ENCODE measurements at places on chromosomes 1 and 21. TPM values are rescaled to one million over a fixed set of nuclear protein-coding genes. Genes with fewer than 3 reads are reported as not detected.

Gene TNNI3K
- total RNA-seq = not detected

DNA sequence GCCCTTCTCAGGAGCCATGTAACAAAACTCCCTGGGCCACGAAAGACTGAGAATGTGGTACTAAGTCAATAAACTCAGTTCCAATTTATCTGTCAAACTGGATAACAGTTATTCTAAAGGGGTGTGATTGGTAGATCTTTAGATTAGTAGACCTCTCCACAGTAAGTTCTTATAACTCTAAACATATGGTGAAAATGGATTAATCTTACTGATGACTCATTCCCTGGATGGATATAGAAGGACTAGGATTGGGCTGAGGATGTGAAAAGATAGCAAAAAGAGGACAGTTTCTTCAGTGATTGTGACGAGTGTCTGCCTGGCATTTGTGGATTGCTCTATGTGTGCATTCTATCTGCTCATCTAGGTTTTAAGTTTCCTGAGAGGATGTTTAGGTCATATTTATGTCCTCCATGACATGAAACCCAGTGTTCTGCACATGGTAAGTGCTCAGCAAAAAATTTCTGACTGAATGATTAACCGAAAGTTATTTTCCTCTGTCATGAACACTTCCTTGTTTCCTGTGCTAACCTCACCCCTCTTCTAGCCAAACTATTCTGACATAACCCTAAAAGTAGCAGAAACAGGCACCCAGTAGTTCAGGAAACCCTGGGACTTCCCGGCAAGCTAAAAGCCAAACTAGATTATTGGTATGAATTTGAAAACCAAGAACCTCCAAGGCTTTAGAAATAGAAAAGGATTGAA, 397.5 kb upstream of the PLXNA2 start:
- DNase-seq = no peak
- no peak overlapping the region for H3K27ac ChIP-seq
- no peaks in the 10 kb centered on the region for H3K27me3 ChIP-seq
- no peaks in the 10 kb centered on the region for H3K4me1 ChIP-seq
- H3K36me3 ChIP-seq = no peaks in the 10 kb centered on the region
- no peak overlapping the region for H3K4me3 ChIP-seq

DNA sequence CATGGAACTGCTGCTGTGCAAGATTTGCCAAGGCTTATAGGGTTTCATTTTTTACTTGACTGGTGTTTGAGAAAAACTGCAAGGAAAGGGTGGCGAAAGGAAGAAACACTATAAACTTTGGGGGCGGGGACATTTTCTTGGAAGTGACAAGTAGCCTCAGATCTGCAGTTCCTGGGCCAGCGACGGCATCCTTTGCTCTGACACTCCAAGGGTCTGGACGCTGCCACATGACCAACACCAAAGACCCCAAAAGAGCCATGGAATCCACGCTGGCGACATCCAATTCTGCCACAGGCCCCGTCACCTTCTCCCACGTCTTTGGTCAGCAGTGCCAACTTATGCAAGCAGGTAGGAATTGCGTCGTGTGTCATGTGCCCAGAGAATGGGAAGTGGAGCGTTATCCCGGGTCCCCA, 193.4 kb downstream of the PRDM2 start:
- no peaks in the 10 kb centered on the region for H3K4me1 ChIP-seq
- no peaks in the 10 kb centered on the region for H3K36me3 ChIP-seq
- H3K27ac ChIP-seq = no peak overlapping the region
- H3K4me3 ChIP-seq = no peak overlapping the region
- DNase-seq = no peak

DNA sequence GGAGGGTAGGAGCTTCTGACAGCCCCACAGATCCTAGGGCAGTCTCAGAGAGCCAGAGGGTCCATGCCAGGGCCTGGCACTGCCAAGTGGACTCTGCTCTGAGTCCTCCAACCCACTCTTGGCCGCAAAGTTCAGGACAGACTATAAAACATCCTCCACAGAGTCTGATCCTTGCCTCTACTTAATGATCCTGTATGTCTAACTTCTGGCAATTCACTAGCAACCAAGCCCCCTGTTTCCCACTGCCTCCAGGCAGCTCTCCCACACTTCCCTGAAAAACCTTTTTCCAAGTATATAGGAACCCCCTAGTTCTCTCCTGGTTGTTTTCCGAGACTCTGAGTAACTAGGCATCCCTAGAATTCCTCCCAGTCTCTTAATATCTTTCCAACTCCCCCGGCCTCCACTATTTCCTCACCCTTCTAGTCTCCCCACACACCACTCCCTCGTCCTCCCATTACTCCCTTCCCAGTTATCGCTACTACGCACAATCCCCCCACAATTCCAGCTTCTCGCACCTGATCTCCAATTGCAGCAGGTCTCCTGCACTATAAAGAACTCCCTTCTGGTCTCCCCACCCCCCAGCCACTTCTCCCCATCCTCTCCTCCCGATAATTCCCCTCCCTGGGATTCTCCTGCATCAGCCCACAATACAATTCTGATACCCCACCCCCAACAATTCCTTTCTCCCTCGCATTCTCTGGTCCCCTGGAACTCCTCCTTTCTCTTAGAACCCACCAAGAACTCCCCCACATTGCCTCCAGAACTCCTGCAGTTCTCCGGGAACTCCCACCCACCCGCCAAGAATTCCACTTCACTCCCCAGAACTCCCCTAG, 574 bp downstream of the IGSF9 start:
- H3K4me3 ChIP-seq = peak overlapping the region; percentile 15
- peaks cover 56% of the 10 kb centered on the region for H3K27me3 ChIP-seq
- H3K36me3 ChIP-seq = no peaks in the 10 kb centered on the region
- no peak overlapping the region for H3K27ac ChIP-seq

GRCh38 chr1:220458936-220459335, 69.0 kb upstream of the MARK1 start:
- H3K27ac ChIP-seq = no peak overlapping the region
- DNase-seq = no peak
- no peak overlapping the region for H3K4me3 ChIP-seq
- H3K36me3 ChIP-seq = no peaks in the 10 kb centered on the region
- peaks cover 2% of the 10 kb centered on the region for H3K27me3 ChIP-seq
- no peaks in the 10 kb centered on the region for H3K4me1 ChIP-seq

- H3K4me1 ChIP-seq = peaks cover 35% of the 10 kb centered on the region
- no peaks in the 10 kb centered on the region for H3K36me3 ChIP-seq
- H3K27me3 ChIP-seq = peaks cover 62% of the 10 kb centered on the region
- DNase-seq = no peak
- H3K27ac ChIP-seq = no peak overlapping the region
- no peak overlapping the region for H3K4me3 ChIP-seq
Measured at GRCh38 chr1:200892958-200893357, 1.7 kb upstream of the INAVA start.

- H3K4me3 ChIP-seq = no peak overlapping the region
- H3K27me3 ChIP-seq = peaks cover 4% of the 10 kb centered on the region
- DNase-seq = no peak
- H3K27ac ChIP-seq = no peak overlapping the region
Measured at GRCh38 chr1:59788825-59789224, 25.9 kb upstream of the HOOK1 start.

Gene PRR9
- total RNA-seq = not detected

GRCh38 chr1:16924919-16925477, 3.3 kb downstream of the CROCC start:
- H3K4me3 ChIP-seq = no peak overlapping the region
- H3K27me3 ChIP-seq = no peaks in the 10 kb centered on the region
- H3K4me1 ChIP-seq = peaks cover 26% of the 10 kb centered on the region
- H3K36me3 ChIP-seq = no peaks in the 10 kb centered on the region
- no peak for DNase-seq
- H3K27ac ChIP-seq = no peak overlapping the region

- peaks cover 46% of the 10 kb centered on the region for H3K4me1 ChIP-seq
- no peaks in the 10 kb centered on the region for H3K27me3 ChIP-seq
- H3K27ac ChIP-seq = no peak overlapping the region
Measured at GRCh38 chr1:27476237-27476636, 13.7 kb downstream of the WASF2 start.

GRCh38 chr1:152349611-152350010, 10.2 kb downstream of the FLG2 start:
- no peaks in the 10 kb centered on the region for H3K4me1 ChIP-seq
- H3K36me3 ChIP-seq = no peaks in the 10 kb centered on the region
- peaks cover 16% of the 10 kb centered on the region for H3K27me3 ChIP-seq
- no peak overlapping the region for H3K4me3 ChIP-seq
- no peak overlapping the region for H3K27ac ChIP-seq
- no peak for DNase-seq

DNA sequence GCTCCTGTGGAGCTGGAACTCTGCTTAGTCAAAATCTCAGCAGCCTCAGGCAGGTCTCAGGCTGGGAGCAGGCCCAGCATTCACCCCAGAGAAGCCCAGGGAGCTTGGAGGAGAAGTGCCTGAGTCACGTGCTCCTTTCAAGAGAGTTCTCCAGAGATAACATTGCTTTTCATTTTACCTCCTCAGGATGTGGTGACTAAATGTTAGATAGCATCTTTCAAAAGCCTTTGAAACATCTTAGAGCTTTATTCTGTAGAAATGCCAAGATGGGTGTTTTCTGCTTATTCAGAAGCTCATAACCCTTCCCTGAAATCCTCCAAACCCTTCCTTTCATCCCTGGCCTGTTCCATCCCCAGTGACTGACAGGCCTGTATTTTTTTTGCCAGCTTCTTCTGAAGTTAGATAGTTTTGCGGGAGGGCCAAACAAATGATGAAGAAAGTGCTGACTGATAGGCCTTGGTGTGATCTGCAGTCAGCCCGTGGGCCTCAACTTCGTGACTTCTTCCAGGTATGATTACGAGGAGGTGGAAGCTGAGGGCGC, 58.0 kb downstream of the PGM1 start:
- peak; percentile 35 for DNase-seq
- H3K36me3 ChIP-seq = peaks cover 55% of the 10 kb centered on the region
- peak overlapping the region; percentile 95 for H3K27ac ChIP-seq
- peaks cover 33% of the 10 kb centered on the region for H3K4me1 ChIP-seq
- H3K27me3 ChIP-seq = no peaks in the 10 kb centered on the region

DNA sequence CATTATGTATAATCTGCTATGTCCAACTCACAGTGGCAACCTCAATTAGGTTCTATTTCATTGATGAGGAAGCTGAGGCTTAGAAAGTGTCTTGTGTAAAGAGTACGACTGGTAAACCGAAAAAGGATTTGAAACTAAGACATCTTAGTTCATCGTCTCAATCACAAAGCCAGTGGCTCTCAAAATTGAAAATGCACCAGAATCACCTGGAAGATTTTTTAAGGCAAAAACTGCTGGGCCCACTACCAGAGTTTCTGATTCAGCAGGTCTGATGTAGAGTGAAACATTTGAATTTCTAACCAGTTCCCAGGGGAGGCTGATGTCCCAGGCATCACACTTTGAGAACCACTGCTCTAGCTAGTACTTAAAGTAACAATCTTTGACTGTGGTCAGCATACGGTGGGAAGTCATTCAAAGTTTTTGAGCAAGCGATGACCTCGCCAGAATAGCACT, 5.2 kb upstream of the LRRC53 start:
- H3K27me3 ChIP-seq = no peaks in the 10 kb centered on the region
- no peak overlapping the region for H3K4me3 ChIP-seq
- H3K4me1 ChIP-seq = no peaks in the 10 kb centered on the region
- no peaks in the 10 kb centered on the region for H3K36me3 ChIP-seq

GRCh38 chr21:44887807-44888580, 14.5 kb upstream of the PTTG1IP start:
- peaks cover 47% of the 10 kb centered on the region for H3K36me3 ChIP-seq
- H3K4me3 ChIP-seq = no peak overlapping the region
- DNase-seq = no peak
- no peaks in the 10 kb centered on the region for H3K27me3 ChIP-seq

DNA sequence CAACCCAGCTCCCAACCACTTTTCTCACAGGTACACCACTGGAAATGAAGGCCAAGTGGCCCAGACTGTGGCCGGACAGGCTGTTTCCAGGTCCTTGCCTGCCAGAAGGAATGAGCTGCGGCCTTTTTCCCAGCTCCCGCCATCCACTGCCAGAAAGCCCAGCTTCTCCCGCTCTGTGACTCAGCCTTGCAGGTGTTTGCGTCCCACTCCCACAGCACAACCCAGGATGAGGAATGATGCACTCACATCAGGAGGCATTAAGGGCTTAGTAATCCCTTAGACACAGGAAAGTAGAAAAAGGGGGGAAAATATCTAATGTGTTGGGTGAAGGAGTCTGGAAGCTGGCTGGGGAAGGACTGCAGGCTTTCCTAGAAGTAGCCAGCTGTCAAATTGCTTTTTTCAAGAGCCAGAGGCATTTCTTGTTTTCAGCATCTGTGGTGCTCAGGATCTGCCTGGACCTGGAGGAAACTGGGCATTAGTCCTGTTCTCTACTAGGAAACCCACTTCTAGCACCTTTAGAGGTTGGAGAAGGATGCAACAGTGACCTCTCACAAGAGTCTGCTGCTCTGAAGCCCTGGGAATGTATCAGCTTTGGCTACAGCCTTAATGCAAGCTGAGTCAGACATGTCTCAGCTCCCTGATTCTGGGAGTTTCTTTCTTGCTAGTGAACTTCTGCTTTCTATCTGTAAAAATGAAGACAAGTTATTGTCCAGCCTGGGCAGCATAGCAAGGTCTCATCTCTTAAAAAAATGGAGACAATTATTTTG, 13.2 kb upstream of the MAP1LC3C start:
- DNase-seq = no peak
- H3K4me3 ChIP-seq = no peak overlapping the region
- no peak overlapping the region for H3K27ac ChIP-seq
- H3K36me3 ChIP-seq = no peaks in the 10 kb centered on the region
- H3K4me1 ChIP-seq = no peaks in the 10 kb centered on the region
- H3K27me3 ChIP-seq = no peaks in the 10 kb centered on the region

Gene LCA5L
- 0.19 TPM for total RNA-seq

DNA sequence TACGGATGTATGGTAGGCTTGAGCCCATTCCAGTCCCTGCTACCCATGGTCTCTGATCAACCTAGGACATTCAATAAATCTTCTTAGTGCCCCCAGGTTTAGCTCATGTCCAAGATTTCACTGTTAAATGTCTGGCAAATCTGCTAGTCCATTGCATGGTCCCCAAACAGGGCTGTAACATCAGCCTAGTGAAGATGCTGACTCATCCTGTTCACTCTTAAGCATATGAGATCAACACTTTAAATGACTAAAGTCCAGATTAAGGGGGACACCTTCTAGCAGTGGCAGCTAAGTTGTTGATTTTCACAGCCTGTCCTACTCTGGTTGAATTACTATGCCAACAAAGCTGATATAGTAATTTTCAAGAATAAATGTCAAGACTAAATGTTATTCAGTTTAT, 46.5 kb upstream of the NUF2 start:
- H3K36me3 ChIP-seq = peaks cover 22% of the 10 kb centered on the region
- H3K4me1 ChIP-seq = no peaks in the 10 kb centered on the region
- H3K27ac ChIP-seq = no peak overlapping the region
- no peak for DNase-seq
- H3K4me3 ChIP-seq = no peak overlapping the region
- no peaks in the 10 kb centered on the region for H3K27me3 ChIP-seq

- no peaks in the 10 kb centered on the region for H3K36me3 ChIP-seq
- H3K27me3 ChIP-seq = no peaks in the 10 kb centered on the region
Measured at GRCh38 chr1:45545553-45546310, 4.9 kb upstream of the AKR1A1 start.

All from activated CD4-positive, alpha-beta T cell treated with anti-CD3 and anti-CD28 coated beads, Interleukin-2, amount 10 ng/mL, durations not matched to agents 7 days and 5 days (primary cell).